Activated CD4-positive, alpha-beta T cell treated with anti-CD3 and anti-CD28 coated beads for 48 hours (primary cell): ENCODE measurements at places on chromosomes 6 and 20.

GRCh38 chr6:117568831-117569410 is 33.4 kb downstream of the GOPC start:
- no peak for DNase-seq

DNA sequence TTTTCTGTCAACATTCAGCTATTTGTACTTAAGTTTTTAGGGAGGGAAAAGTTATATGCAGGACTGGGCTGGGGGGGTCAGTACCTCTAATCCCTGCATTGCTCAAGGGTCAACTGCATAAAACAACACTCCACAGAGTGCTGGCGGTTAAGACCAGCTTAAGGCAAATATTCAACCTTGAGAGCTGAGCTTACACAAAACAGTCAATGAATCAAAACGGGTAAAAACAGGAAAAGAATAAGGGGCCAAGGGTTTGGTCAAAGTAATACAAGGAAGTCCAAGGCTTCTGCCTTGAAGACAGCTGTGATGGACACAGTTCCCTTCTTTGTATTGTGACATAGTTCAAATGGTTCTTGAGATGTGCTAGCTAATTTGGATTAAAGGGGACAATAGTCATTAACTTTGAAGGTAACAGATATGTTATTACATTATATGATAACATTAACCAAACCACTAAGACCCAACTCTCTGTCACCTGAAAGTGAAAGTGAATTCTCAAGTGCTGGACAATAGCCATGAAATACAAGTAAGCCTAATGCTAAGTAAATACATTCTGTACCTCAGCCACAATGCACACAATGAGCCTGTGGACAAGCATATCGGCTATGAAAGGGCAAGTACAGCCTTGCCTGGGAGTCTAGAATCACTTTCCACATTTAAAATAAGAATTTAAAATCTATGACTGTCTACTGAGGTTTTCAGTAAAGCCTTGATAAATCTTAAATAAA is 106.8 kb downstream of the PDE10A start:
- no peak for DNase-seq

GRCh38 chr20:38724626-38725147 is 401 bp downstream of the SLC32A1 start:
- no peak for DNase-seq

GRCh38 chr6:15184441-15184861 is 61.4 kb upstream of the JARID2 start:
- peak; percentile 35 for DNase-seq

DNA sequence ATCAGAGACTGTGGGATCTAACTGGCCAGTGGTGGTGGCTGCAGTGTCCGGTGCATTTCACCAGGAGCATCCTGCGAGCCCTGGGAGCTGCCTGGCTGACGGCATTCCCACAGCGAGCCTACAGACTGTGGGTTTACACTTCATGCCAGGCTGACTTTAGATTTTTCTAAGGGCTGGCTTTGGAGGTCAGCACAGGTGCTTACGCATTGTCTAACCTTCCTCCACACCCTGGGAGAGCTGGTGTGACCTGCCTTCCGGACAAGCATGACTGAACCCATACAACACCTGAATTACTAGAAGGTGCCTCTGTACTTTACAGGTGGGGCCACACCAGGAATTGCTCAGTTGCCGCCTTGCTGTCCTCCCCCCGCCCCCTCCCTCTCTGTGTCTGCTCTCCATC is 96.2 kb downstream of the RREB1 start:
- DNase-seq: no peak

GRCh38 chr6:113331021-113331420 is 526.1 kb upstream of the MARCKS start:
- DNase-seq: no peak

- DNase-seq: no peak
Observed at GRCh38 chr6:113068570-113068969, 721.4 kb downstream of the RFPL4B start.

DNA sequence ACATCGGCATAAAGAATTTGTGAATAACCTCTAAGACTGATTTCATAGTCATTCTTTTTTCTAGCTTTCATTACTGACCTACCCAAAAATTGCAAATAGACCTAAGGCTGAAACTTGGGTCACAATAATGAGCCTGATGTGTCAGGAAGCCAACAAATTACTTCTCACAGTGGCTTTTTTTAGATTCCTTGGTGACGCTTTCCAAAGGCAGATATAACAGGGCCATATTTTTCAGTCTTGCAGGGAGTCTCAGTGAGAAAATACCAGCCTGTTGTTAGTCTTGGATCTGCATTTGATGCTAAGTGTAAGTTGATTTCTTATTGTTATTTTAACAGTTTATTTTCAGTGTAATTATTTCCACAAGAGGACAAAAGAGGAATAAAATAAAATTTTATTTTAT is 179.7 kb downstream of the KHDC1L start:
- DNase-seq: no peak

DNA sequence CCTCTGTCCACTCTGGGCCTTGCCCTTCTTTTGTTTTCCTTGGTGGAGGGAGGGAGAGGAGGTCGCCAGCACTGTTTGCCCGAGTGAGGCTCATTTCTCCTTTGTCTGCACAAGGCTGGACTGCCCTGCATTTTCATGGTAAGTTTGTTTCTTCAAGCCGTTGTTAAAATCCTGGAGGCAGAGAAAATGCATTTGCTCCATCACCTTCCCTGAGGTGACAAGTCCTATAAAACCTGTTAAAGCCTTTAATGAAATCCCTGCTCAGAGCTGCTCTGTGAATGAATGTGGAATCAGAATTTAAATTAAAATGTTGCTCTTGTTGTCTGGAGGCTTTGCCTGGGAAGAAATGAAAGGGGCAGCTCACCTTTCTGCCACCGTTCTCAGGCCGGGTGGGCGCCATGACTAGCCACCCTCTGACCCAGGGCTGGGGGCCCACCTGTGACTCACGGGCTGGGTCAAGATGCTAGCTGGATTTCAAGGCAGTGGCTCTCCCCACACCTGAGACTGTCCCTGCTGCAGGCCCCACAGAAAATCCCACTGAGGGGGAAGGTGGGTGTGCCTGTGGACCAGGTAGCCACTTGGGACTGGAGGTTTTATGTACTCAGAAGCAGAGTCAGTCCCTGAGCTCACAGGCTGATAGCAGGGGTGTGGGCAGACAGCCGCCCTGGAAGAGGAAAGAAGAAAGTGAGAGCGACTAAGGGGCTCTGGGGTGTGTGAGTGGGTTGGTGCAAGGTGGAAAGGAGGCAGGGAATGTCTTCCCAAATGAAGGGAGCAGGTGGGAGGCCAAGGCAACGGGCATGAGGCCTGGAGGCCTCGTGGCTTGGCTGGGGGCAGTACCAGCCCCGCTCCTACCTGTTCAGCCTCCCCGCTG is 24.0 kb upstream of the MYT1 start:
- DNase-seq: no peak
